ENCODE measurements at places on chromosomes 12 and 14.

- DNase-seq: no peak
Observed at GRCh38 chr12:105590571-105590970, 260.1 kb downstream of the C12orf75 start.

GRCh38 chr14:96407935-96408570 lies 16.1 kb downstream of the AK7 start:
- no peak for DNase-seq

- DNase-seq: no peak
Observed at GRCh38 chr14:32251530-32251929, 48.5 kb upstream of the RNU6-8 start.

DNA sequence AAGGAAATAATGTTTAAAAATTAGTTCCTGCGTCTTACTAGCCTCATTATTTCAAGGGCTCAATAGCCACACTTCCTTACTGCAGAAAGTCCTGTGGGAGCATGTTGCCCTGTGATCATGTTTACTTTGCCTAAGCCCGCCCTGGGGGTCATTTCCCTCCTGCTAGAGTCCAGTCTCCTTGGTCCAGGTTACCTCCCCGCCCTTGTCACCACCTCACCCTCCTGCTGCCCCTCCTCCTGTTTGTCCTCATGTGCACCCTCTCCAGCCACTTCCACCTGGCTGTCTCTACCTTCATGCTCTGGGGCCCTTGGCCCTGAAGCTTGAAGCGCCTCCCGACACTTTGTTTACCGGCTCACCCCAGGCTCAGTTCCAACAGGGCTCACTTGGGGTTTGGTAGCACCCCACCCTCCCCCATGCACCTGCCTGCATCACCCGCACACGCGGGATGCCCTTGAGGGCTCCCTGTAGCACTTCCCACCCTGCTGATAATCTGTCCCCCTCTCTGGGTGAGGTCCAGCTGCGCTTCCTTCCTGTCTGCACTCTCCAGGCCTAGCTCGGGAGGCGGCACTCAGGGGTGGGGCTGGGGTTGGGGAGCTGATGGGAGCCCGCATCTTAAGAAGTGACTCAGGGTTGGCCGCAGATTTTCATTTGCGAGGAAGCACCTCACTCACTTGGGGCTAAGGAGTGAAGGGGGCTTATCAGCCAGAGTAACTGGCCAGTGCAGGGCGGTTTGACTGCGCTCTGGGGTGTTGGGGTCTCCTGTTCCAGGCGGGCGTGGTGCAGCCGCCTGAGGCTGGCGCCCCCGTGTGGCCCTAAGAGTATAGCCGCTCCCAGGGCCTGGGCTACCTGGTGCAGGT lies 40.1 kb downstream of the SMIM41 start:
- DNase-seq: no peak

GRCh38 chr12:98618952-98619351 lies 25.5 kb downstream of the SLC25A3 start:
- DNase-seq: peak; percentile 40

DNA sequence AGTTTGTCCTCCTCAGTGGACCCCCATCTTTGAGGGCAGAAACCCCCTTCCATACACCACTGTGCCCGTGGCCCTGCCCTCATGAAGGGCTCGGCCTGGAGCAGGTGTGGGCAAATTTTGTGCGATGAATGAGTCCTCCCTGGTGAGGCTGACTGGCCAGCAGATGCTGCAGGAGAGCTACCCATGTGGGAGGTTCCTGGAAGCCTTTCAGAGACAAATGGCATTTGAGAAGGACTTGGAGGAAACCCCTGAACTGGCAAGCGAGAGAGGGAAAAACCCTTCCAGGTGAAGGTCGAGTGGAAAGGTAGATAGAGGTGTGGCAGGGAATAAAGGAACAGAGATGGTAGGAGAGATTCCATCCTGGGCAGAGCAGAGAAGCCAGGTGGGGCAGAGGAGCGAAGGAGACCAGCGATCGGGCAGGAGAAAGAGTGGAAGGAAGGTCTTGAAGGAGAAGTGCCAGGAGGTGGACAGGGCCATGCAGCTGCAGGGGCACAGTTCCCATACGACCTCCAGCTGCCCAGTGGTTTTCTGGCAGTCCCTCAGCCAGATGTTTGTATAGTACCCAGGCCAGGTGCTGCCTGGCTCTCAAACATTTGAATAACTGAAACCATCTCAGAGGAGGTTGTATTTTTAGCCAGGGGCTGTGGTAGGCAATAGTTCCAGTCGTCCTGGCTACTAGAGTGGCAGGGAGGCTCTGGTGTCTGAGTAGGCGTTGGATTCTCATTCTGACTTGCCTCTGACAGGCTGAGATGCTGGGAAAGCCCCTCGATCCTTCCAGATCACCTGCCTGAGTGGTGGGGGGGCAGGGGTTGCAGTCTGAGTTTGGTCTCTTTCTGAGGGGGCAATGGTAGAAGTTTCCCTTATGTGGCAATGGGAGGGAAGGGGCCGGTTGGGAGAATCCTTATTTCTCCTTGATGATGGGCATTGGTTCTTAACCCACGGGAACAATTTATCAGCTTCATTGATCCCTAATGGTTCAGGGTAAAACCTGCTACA lies 40.1 kb downstream of the FBXL14 start:
- DNase-seq: no peak

- no peak for DNase-seq
Observed at GRCh38 chr14:76484355-76484754, 108.4 kb downstream of the ESRRB start.

DNA sequence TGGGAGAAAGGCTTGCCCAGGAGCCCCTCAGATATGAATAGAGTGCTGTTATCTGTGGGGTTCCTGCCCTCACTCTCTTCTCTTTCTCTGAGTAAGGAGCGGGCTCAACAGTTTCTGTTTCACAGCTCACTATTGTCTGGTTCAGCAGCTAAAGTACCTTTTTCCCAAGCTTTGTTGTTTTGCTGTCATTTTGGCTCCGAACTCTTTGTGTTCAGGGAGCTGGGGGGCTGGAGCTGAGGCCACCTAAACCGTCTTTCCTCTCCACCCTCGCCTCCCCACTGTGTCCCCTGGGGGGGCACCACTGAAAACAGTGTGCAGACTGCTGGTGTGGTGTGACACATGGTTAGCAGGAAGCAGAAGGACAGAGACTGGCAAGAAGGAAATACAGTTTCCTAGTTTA lies 51.4 kb downstream of the FBXW8 start:
- no peak for DNase-seq

GRCh38 chr12:89225808-89226411 lies 126.4 kb downstream of the DUSP6 start:
- peak; percentile 49 for DNase-seq

DNA sequence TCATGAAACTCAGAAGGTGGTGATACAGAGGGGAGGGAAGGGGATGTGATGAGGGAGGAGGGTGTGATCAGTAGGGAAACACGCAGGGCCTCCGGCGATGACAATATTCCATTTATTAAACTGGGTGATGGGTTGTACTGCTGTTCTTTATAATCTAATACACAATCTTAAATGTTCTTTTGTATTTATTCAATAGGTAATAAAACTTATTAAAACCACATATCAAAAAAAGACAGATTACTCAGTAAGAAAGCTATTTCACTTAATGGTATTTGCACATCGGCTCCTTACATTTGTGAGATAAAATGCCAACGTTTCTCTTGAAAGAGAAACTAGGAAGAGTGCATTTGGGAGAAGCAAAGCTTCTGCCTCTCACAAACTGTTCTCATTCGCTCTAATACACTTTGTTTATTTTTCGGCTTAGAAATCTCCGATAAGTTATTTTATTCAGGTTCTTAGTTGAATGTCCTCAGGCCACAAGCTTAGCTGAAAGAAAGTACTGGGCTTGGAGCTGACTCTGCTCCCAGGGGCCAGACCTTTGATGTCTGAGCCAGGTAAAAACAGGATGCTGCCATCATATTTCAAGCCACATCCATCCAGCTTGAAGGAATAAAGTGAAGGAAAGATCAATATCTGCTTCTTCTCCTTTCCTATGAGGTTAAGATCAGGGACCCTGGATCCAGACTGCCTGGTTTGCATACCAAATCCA lies 17.5 kb downstream of the STON2 start:
- no peak for DNase-seq

DNA sequence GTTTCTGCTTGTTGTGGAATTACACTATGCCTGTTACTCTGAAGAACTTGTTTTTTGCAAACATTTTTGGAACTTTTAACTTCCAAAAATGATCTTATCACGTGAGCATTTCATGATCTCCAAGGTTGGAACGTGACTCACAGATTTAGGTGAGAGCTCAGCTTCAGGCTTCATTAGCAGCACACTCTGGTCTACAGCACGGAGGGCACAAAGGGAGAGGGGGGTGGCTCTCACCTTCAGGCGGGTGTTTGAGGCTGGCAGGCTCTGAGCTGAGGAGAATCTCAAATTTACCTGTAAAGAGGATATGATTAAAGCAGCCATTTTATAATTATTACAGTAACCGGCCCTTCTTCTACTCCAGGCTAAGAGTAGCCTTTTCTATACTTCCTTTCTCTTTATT lies 45.3 kb upstream of the PZP start:
- no peak for DNase-seq

DNA sequence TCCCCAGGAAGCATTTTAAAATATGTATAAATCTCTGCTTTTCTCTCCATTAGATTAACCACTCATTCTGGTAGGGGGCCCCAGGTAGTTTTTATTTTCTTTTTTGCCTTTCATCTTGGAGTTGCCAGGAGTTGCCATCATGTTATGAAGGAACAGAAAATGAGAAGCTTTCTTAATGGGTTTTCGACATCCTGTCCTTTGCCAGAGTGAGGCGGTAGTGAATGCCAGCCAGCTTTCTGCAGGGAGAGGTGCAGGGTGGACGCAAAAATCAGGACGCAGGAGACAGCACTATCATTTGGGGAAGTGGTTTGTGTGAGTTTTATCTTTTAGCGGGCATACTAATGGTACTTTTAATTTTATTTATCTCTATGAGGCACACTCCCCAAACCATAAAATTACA lies 1.7 kb downstream of the RASSF8 start:
- no peak for DNase-seq
